Posterior cingulate gyrus (tissue), 11 donors: ENCODE measurements at places on chromosomes 1 and 21.

- no peak for DNase-seq
Observed at GRCh38 chr1:206941766-206942418, 4.4 kb downstream of the PIGR start.

DNA sequence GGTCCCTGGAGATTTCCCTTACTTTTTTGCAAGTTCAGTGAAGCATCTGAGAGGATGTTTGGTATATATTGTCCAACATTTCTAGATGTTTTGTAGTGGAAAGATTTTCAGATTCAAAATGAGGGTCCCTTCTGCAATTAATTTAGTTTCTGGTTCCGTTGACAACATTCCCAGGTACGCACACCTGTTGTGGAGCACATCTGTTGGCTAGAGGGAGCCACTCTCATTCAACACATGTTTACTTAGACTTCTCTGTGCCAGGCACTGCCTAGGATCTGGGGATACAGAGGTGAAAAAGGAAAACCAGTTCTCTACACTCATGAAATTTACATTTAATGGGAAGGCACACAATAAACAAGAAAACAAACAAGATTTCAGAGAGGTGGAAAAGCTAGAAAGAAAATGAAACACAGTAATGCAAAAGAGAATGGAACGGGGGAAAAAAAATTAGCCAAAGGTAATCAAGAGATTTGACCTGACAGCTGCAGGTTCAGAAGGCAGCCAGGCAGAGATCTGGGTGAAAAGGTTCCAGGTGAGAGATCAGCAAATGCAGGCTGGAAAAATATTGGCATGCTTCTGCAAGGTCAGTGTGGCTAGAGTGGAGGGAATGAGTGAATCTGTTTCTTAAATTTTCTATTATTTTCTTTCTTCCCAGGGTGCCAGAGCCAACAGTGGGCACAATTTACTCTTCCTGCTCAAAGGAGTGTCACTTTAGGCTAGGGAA is 48.4 kb upstream of the KAZN start:
- no peak for DNase-seq

DNA sequence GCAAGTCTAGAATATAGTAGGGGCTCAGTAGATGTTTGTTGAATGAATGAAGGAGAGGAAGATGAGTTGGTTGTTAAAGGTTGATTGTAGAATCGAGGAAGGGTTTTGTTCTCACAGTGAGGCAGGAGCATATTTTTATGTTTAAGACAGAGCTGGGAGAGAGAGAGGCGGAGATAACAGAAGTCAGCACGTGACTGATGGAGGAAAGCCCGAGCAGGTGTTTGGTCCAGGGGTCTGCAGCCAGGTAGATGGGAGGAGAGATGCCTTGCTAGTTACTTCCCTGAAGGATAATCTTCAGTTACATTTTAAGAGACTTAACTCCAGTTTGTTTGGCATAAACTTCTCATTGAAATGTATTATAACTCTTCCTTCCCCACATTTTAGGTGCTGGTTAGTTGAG is 86.8 kb downstream of the DYRK1A start:
- no peak for DNase-seq

GRCh38 chr1:190416239-190416638 is 61.4 kb downstream of the BRINP3 start:
- no peak for DNase-seq

DNA sequence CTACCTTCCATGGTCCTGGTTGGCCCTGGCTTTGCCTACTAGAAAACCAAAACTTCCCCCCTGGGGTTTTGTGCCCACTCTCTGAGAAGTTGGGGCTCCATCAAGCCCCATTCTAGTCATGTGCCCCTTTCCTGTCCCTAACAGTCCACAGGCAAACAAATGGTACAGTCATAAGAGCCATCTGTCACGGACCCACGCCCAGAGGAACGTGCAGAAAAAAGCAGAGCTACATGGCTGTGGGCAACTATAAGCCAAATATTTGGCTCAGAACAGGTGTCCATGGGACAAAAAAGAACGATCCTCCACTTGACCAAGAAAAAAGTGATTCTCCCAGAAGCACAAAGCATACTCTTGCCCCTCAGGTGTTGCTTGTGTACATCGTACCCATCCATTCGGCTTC is 14.6 kb upstream of the TRNAU1AP start:
- DNase-seq, result no peak

- no peak for DNase-seq
Observed at GRCh38 chr1:53093451-53093754, 31.4 kb downstream of the PODN start.

GRCh38 chr1:53736290-53736689 is 2.7 kb downstream of the GLIS1 start:
- DNase-seq, result no peak

GRCh38 chr21:45423968-45424853 is 19.2 kb downstream of the COL18A1 start:
- no peak for DNase-seq

GRCh38 chr1:10050611-10051010 is 17.9 kb downstream of the UBE4B start:
- no peak for DNase-seq

DNA sequence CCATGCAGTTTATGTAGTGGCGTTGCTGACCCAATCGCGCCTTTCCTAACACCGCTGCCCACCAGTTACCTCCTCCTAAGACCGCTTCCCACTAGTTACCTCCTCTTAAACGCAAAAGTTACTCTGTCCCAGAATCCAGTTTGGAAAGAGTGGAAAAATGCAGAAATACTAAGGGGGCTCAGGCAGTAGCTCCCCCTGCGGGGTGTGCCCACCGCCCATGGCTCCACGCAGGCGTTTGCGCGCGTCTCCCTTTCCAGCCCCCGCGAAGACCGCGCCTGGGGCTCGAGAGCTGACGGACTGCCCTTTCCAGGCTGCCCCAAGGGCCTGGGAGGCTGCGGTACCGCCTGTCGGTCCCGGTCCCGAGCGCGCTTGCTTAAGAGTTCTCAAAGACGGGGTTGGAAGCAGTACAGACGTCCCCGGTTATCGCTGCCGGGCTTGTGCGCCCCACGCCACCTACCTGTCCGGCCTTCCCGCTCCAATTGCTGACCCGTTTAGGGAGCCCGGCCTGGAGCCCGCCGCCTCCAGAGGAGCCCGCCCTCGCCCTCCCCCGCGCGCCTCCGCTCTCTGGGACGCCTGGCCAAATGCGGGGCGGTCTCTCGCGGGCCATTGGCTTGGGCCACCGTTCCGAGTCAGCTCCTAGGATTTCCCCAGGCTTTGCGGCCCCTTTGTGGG is 414.1 kb upstream of the ESRRG start:
- DNase-seq, result no peak

DNA sequence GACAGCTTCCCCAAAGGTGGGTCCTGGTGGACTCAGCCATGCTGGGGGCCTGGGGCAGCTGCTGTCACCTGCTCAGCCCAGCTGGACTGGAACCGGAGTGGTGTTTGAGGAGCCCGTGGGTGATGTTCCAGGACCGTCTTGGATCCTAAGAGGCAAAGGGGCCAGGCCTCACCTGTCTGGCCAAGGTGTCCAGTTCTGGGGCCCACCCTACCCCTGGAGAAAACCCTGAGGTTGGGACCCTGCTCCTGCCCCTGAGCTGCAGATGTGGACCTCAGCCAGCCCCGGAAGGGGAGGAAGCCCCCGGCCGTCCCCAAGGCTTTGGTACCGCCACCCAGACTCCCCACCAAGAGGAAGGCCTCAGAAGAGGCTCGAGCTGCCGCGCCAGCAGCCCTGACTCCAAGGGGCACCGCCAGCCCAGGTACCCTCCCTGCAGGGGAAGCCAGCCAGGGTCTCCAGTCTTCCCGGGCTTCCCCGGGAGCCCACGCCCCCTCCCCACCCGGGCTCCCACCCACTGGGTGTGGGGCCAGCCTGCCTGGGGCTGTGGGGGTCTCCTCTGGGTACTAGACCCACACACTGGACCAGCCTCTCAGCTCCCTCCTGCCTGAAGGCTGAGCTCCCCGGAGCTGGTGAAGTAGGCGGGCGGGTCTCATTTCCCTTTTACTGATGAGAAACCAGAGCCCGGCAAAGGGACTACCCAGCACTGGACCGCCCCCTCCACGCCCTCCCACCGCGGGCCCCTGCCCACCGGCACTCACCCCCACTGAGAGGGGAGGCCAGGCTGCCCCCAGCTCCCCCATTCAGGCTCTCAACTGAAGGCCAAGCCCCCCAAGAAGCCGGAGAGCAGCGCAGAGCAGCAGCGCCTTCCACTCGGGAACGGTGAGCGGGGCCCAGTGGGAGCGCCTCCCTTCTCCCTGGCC is 1.3 kb downstream of the AIRE start:
- DNase-seq, result no peak

GRCh38 chr1:56576880-56577405 is 2.4 kb downstream of the PLPP3 start:
- DNase-seq, result no peak

GRCh38 chr1:53220962-53221286 is 490 bp upstream of the CZIB start:
- DNase-seq, result no peak

DNA sequence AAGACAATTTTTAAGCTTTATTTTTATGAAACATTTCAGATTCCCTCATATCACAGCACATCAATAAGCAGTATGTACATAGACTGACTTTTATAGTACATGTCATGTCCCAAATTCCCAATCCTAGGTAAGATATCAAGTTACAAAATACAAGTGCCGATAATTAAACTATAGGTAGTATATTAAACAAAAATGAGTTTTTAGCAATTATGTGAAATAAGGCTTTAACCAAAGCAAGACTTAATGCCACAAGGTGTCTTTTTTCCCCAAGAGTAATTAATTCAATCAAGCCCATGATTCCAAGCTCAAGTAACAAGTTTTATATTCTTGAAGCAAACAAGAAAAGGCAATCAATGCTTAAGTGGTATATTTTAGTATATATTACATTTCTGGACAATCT is 4.9 kb downstream of the EXOC8 start:
- no peak for DNase-seq

GRCh38 chr21:28358170-28358569 is 634.5 kb downstream of the LTN1 start:
- no peak for DNase-seq

DNA sequence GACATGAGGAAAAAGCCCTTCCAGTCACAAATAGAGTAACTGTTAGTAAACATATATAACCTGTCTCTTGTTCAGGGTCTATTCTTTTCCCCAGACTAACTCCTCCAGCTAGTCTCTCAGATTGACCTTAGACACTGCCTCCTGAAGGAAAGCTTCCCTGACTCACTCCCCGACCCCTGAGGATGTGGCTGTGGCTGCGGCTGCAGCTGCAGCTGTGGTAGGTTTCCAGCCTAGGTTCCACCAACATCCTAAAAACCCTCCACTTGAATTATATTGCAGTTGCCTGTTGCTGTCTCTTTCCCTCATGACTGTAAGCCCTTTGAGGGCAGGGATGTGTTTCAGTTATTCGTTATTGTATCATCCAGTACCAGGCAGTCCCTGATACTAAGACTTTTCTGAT is 132.9 kb upstream of the C1orf21 start:
- no peak for DNase-seq

DNA sequence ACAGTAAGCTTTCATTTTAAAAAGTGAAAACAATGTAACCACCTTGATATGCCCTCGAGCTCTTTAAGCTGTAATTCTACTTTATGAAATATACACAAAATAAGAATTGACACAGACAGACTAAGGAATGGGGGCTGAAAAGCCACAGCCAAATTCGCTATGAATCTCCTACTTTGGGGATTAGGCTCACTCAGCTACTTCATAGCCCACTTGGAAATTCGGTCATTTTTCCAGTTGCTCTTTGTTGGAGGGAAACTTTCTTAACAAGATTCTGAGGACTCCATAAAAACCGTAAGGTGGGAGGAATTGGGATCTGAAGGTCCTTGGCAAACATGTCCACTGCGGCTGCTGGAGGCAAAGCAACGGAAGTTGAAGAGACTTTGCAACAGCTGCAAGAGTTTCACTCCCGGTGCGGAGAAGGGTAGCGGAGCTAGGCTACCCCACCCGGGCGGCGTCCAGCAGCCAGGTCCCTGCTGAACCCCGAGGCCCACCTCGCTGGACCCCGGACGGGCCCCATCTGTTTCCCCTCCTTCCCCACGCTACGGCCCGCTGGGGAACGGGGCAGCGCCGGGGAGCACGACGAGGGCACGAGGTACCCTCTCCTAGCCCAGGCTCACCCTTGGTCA is 634 bp downstream of the MYCBP start:
- DNase-seq, result no peak

DNA sequence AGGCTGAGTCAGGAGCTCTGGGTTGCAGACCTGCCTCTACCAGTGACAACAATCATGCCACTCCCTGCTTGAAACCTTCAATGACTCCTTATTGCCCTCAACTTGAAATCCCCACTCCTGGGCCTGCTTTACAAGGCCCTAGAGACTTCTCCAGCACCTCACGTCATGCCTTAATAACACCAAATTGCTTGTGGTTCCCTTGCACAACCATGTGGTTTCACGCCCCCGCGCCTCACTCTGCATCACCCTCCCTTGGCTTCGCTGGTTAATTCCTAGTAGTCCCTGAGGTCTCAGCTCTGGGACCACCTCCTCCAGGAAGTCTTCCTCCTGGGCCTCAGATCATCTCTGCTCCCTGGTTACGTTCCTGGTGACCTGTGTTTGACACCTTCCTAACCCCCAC is 33.0 kb downstream of the EPHA2 start:
- DNase-seq, result no peak

DNA sequence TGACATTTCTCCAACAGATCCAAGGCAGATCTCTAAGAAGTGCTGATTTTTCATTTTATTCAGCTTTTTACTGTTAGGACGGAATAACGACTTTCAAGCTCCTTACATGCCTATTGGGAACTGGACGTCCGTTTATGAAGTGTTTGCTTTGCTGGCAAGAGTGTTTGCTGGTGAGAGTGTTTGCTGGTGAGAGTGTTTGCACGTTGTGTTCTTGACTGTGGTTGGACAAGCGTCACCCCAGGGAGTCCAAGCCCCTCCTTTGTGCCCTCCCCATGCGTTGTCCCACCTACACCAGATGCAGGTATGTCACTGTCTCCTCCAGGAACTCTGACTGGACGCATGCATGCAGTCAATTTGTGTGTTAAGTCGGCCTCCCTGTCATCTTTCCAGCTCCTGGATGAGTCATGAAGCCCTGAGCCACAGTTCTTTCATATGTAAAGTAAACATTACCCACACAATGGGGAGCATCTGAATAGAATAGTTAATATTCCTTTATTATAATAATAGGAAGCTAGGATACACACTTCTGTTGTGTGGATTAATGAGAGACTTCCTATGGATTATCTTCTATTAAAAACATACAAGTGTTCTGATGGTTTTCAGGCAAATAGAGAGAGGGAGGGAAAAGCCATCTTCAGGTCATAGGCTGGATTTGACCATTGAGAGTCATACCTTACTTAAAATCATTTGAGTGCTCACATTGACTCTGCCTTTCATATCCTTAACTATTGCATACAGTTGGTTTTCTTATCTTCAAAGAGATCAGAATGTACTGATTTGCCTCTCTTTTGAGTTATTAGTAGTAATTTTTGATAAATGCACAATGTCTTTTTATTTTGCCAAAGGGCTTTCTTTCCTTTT is 119.2 kb downstream of the GALNT2 start:
- DNase-seq, result no peak

DNA sequence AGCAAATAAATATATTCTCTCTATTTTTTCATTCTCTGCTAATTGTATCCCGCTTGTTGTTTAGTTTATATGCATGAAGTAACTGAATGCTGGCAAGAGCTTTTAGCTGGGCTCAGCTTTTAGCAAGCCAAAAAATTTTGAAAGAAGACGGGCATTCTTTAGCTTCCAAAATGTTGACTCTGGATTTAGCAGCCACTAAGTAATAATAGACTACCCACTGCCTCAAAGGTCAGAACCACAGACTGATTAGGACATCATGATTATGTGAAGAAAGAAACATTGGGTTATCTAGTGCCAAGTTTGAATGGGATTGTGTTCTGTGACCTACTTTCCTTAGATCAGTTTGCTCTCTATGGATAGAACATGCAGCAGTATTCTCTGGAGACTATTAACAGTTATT is 80.3 kb upstream of the DPH5 start:
- no peak for DNase-seq
